ENCODE measurements at places on chromosomes 7 and 10. TPM values are rescaled to one million over a fixed set of nuclear protein-coding genes. Genes with fewer than 3 reads are reported as not detected.

Gene PTPN20
- polyA plus RNA-seq, result 4.8 TPM

Gene MBLAC1
- 0.21 TPM for polyA plus RNA-seq

Gene SPDYE8
- polyA plus RNA-seq, result not detected

Gene RBAK
- 4.2 TPM for polyA plus RNA-seq

Gene NPTX2
- not detected for polyA plus RNA-seq

DNA sequence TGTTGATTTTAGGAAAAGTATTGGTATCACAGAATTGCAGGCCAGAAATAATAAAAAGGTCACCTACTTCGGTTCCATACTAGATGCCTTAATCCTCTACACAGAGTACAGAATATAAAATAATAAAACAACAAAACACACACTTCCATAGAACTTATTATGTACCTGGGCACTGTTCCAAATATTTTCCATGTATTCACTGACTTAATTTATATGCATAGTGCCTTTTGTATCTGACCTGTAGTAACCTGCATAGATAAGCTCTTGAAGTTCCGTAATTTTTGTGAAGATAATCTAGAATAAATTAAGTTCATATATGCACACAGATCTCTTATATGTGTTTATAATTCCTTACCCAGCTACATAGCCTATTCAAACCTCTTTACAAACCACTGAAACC lies 78.3 kb downstream of the RAPGEF5 start:
- no peak for DNase-seq

DNA sequence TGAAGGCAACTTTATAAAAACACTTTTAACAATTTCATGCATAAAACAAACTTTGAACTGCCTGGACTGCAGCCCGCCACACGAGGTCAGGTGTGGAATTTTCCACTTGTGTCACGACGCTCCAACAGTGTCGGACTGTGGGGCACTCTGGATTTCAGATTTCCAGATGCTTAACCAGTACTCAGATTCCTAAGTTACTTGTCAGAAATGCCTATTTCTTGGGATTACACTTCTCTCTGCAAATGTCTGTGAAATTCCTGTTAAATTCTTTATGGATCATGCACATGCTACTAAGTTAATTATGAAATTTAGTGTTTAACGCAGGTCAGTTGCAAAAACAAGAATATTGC lies 473 bp upstream of the GPER1 start:
- no peak for DNase-seq

GRCh38 chr10:99996671-99997648 lies 12.8 kb downstream of the DNMBP start:
- no peak for DNase-seq

DNA sequence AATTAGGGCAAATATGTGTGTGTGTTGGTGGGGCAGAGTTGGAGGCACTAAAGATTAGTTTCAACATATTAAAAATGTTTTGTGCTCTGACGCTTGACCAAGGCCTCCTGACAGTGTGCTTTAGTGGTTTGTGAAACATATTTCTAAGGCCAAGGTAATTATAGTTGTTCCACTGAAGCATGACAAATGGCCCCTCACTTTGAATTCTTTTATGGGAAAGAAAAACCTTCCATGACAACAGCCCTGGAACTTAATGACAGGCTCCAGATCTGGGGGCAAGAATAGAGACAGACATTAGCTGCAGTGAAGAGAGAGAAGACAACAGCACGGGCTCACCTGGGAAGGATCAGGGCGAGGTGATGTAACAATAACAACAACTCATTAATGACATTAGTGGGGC lies 155.8 kb downstream of the CHN2 start:
- DNase-seq, result no peak

- DNase-seq, result peak; percentile 83
Observed at GRCh38 chr7:124688991-124689390, 76.6 kb downstream of the GPR37 start.

- no peak for DNase-seq
Observed at GRCh38 chr7:35256256-35257175, 2.6 kb upstream of the TBX20 start.

DNA sequence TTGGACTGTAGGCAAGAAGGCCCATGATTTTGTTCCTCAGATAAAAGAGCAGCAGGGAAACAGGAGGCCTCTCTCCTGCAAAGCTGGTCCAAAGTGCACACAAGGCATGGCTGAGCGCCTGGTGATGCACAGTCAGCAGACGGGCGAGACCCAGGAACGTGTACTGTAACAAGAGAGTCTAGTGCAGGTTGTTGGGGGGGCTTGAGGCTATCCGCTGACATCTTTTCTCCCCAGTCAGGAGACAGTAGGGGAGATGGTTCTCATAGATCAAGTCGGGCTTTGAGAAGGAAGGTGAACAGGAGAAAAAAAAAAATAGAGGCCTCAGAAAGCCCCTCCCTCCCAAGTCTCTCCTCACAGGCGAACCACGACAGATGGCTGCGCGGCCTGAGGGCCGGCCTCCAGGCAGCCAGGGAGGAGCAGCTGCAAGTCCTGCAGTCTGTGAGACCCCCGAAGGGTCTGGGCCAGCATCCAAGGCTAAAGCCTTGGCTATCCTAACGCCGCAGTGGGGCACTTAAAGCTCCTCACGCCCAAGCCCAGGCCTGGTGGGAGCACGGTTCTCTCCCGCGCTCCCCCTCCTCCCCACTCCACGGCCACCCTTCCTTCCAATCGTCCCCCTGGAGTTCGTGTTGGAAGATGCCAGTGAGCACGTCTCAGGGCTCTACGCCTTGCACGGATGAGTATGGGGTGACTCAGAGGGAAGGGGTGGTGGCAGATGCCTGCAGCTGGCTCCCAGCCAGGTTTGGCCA lies 68.3 kb downstream of the PRKAG2 start:
- no peak for DNase-seq

DNA sequence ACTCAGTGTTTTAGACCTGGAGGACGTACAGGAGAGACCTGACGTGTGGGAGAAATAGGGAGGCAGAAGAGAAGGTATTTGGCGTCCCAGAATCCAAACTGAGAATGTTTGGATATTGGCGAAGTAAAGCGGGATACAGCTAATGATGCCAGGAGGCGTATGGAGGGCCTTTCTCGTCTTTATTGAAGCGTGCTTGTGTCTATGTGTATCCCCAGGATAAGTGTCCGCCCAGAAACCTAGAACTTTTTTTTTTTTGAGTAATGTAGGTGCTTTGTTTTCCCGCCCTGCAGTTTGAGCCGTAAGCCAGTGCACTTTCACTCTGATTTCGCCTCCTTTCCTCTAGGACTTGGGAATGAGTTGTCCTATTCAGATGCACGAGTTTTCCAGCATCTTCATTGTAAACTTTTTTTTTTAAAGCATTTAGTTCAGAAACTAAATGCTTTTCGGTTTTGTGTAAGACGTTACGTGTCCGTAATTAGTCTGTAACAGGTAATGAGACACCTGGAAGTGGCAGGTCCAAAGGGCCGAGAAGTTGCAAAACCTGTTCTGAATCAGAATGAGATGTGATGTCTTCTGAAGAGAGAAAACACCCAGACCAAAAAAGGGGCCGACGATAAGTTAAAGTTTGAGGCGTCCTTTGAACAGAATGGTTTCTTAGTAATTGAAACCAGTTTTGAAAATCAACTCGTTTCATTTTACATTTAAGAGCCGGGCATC lies 746 bp downstream of the ARL5B start:
- no peak for DNase-seq
